Stimulated activated CD8-positive, alpha-beta memory T cell treated with anti-CD3 and anti-CD28 coated beads, Interleukin-4, amount 100 ng/mL, for 48 hours (primary cell): ENCODE measurements at places on chromosomes 7 and 10.
A peak's percentile ranks its signal among the peaks of the same experiment; 100 is the strongest.

- DNase-seq = no peak
Observed at GRCh38 chr7:3005257-3005656, 38.4 kb downstream of the CARD11 start.

DNA sequence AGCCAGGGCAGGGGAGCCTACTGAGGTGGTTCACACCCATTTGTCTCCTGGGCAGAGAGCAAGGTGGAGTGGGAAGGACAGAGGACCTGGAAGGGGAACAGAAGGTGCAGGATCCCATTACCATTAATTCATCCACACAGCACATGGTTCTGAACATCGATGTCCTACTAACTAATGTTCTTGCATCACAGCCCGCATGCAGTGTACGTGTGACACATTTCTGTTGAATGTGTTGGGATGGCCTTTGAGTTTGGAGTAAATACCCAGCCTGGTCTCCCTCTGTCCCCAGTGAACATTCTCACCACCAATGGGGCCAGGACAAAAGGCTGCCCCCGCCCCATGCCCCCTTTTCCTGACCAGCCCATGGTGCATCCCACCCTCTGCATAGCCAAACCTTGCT is 46.3 kb downstream of the FAM241B start:
- DNase-seq = no peak

- DNase-seq = peak; percentile 52
Observed at GRCh38 chr7:101172854-101173751, 7.0 kb downstream of the NAT16 start.

DNA sequence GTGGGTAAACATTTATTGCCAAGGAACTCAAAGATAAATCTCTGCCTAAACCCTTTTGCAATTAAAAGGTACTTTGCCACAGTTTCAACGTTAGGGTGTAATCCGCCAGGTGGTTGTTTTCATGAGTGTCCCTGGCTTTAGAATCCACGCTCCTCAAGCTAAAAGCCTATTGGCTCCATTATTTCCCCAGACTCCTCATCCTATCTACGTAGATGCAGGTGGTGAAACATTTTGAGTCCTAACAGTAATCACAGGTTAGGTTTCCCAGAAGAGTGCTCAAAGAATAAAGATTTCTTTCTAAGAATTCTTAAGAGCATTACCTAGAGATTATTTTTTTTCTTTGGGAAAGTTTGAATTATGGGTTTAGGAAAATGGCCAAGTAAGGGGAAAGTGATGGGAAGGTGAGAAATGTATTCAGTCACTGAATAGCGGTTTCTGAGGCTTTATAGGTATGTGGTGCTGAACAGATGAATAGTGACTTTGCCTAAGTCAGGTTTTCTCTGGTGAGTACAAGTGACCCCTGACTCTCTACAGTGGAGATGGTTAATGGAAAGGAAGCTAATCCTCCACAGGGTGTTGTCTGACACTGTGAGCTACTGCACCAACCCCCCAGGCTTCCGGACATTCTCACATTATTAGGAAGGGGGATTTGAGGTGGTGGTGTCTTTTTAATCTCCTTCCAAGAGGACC is 60.2 kb downstream of the NRP1 start:
- no peak for DNase-seq

GRCh38 chr7:48416327-48416908 is 245.2 kb downstream of the ABCA13 start:
- no peak for DNase-seq

DNA sequence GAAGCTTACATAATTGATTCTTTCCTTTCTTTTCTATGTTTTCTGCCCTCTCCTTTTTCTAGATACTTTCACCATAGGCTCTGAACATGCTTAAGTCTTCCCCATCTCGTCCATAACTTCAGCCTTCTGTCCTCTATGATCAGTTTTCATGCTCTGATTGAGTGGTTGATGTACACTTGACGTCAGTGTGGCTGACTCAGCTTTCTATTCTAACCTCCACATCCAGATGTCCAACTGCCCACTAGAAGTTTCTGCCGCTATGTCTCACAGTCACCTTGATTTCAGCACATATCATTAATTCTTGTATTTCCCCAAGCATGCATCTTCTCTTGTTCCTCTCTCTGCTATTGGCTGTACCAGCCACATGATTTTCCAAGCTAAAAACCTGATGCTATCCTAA is 15.0 kb downstream of the CDK14 start:
- DNase-seq = no peak

DNA sequence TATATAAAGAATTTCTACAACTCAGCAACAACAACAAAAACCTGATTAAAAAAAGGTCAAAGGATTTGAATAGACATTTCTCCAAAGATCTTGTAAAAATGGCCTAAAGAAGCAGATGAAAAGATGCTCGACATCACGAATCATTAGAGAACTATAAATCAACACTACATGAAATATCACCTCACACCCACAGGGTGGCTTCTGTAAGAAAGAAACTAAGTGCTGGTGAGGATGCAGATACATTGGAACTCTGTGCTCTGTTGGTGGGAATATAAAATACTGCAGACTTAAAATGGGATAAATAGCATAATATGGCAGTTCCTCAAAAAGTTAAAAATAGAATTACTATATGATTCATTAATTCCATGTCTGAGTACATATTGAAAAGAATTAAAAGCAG is 38.3 kb upstream of the CDCA7L start:
- DNase-seq = no peak

GRCh38 chr7:114649689-114650088 is 235.1 kb downstream of the FOXP2 start:
- DNase-seq = no peak

DNA sequence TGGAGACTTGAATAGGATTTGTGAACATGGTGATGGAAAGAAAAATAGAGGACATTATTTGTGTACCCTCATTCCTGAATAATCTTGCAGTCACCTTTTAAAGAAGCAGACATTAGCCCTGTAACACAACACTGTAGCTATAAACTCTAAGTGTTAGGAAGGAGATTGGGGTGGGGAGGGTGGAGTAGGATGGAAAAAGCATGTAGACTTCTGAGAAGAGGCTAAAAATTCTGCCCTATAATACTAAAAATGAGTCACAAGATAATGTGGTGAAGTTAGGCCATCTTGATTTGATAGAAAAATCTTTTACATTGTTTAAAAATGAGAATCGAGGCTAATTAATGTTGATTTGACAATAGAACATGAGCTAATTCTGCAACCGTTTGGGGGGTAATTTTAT is 128.8 kb downstream of the LCOR start:
- DNase-seq = no peak

- DNase-seq = no peak
Observed at GRCh38 chr10:36057180-36057579, 415.1 kb upstream of the FZD8 start.

GRCh38 chr7:119737390-119737789 is 535.6 kb upstream of the KCND2 start:
- no peak for DNase-seq

DNA sequence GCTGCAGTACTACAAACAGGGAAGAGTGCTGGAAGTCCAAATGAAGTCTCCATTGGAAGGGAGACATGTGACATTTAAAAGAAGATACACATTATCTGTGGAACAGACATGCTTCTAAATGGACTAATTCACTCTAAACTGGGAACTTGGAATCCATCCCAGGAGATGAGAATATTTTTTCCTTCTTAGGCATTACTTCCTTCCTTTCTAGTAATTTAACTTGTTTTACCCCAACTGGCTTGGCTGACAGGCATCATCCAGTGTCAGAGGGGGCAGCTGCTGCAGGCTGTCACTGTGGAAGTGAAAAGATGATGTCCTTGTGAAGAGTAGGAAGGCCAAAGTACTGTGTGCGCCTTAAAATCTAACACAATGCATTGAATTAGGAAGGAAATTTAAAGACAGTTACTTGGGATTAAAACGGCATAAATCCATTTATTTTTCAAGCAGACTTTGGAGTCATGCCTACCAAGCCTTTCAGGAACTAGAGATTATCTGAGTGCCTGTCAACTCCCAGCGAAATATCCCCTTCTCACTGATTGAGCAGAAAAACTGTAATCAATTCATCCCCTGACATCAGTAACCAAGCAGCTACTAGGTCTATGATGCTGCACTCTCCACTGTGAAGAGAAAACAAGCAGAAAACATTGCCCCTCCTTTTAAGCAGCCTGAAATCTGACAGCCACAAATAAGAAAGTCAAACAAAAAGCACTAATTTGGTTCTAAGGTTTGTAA is 161.2 kb downstream of the DGKI start:
- no peak for DNase-seq

- DNase-seq = peak; percentile 85
Observed at GRCh38 chr7:70856901-70857630, 274.9 kb upstream of the GALNT17 start.

GRCh38 chr10:91602868-91603568 is 29.9 kb downstream of the PPP1R3C start:
- no peak for DNase-seq

DNA sequence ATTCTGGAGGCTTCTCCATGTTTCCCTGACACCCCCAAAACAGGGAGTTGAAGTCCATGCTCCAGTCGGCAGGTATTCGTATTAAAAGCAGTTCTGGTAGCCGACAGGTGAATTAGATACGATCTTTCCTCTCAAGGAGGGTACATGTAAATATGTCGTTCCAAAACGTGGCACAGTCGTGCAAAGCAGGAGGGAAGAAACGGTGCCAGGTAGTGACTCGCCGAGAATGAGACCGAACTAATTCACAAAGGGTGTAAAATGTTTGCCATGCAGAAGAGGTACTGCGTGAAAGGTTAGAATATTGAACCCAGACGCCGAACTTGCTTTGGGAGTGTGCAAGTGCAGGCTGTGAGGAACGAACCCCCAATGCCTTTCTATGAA is 483 bp downstream of the EDRF1 start:
- DNase-seq = no peak

DNA sequence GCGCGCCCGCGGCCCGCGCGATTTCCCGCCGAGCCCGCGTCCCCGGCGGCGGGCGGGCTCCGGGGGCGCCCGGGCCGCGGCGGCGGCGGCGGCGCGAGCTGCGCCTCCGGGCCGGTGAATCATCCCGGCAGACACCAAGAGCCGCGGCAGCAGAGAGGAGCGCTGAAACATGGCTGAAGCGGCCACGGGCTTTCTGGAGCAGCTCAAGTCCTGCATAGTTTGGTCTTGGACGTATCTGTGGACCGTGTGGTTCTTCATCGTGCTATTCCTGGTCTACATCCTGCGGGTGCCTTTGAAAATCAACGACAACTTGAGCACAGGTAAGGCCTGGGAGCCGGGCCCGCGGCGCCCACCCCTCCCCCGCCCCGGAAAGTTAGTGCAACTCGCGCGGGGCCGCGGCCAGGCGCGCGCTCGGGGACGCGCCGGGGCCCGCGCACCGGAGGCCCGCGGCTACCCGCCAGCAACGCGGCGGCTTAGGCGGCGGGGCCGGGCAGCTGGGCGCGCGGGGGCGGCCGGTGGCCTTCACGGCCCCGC is at the start of gene ST7:
ST7 (plus strand) TSS at position 130 of the 534 bp plus-strand sequence; CDS start at position 170, 40 bp downstream.
- peak; percentile 72 for DNase-seq

GRCh38 chr7:128409596-128410450 is at the start of gene IMPDH1:
Gene IMPDH1 (minus strand): TSS chr7:128409982. CDS start chr7:128409901, 81 bp downstream.
- DNase-seq = peak; percentile 93

DNA sequence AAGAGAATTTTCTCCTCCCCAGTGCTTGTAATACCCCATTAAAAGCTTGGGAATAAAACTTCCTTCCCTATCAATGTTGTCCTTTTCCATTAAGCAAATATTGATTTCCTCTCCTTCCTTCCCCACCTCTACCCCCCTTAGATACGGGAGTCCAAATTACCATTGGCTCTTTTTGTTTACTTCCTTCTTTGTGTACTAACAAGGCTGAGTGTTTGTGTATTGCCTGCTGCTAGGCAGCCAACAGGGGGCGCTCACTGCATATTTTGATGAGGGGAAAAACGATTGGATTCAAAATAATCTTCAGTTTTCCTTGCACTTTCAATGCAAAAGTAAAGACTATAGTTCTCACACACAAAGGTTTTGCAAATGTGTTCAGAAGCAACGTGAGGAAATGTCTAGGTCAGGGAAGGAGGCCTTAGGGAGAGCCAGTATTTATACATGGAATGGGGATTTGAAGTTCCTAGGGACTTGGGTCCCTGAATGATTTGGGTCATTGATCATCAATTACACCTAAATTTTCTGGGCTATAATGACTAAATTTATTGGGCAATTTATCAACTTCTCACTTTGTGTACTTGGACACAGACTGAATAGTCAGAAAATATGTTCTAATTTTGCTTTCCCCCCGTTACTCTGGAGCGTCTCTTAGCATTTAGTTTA is 23.6 kb upstream of the VPS41 start:
- peak; percentile 79 for DNase-seq
